ENCODE measurements at places on chromosomes 6 and 20. TPM values are rescaled to one million over a fixed set of nuclear protein-coding genes. Genes with fewer than 3 reads are reported as not detected.

SLC18B1 gene
- polyA plus RNA-seq = 27.9 TPM

C6orf15 gene
- polyA plus RNA-seq = not detected

SRMS gene
- polyA plus RNA-seq = not detected

MCM8 gene
- polyA plus RNA-seq = 1.4 TPM

PLN gene
- not detected for polyA plus RNA-seq

SLC22A7 gene
- not detected for polyA plus RNA-seq

PTPRK gene
- polyA plus RNA-seq = 11.0 TPM

COL19A1 gene
- polyA plus RNA-seq = not detected

TREM2 gene
- not detected for polyA plus RNA-seq

SLC26A8 gene
- polyA plus RNA-seq = 2.9 TPM

RTN4IP1 gene
- polyA plus RNA-seq = 9.9 TPM

CYP39A1 gene
- 22.6 TPM for polyA plus RNA-seq

CNR1 gene
- polyA plus RNA-seq = 25.1 TPM

MUC21 gene
- polyA plus RNA-seq = not detected

GHRH gene
- not detected for polyA plus RNA-seq

TMEM244 gene
- not detected for polyA plus RNA-seq

ELOVL2 gene
- polyA plus RNA-seq = 9.4 TPM

SFTA2 gene
- not detected for polyA plus RNA-seq

PPDPF gene
- polyA plus RNA-seq = 2.1 TPM

CDC40 gene
- polyA plus RNA-seq = 77.9 TPM

PGC gene
- polyA plus RNA-seq = not detected

GRM4 gene
- 2.1 TPM for polyA plus RNA-seq

Data from Purkinje cell (primary cell).